ENCODE measurements at places on chromosomes 2 and 18.

DNA sequence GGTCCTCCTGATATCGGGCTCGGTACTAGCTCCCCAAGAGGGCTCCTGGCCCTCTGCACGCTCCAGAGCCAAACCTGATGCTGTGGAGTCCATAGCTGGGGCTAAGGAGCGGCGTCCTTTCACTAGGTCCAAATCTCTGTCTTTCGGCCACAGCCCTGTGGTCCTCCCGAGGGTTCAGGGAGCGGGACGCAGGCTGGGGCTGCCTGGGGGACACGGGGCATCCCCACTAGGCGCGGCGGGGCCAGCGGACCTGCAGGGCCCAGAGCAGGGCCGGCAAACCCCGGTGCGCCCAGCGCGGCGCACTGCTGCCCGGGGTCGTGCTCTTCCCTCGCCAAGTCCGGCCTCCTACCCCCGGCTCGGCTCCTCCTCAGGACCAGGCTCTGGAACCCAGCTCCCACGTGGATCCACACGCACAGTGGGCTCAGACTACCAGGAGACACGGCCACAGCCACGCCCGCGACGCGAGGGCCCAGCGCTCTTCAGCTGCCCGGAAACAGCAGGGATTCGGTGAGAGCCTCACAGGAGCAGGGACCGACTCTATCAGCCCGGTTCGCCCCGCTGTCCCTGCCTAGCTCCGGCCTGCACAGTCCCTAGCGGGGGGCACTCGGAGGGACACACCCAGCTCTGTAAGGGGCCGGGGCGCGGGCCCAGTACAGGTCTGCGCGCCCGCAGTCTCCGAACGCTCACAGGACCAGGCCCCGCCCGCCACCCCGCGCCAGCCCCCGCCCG is 593 bp downstream of the ZNF514 start:
- DNase-seq, result peak; percentile 61

GRCh38 chr2:205636549-205637319 is 45.6 kb upstream of the NRP2 start:
- no peak for DNase-seq

DNA sequence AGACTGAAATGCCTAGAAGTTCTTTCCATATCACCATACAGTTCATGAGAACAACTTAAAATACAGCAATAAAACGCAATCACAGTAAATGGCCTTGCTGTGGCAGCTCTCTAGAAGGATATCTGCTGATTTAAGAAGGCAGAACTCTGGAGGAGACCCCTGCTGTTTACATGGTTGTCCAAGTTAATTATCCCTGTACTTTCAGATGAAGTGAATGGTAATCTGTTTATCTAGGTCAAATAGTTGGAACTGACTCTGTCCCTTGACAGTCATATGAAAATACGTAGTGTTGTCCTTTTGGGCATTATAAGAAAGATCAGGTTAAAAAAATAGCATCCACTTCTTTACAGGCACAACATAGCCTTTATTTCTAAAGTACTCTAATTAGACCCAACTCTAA is 115.6 kb downstream of the COLEC12 start:
- no peak for DNase-seq

GRCh38 chr2:174568425-174568824 is 29.2 kb downstream of the WIPF1 start:
- DNase-seq, result no peak

- no peak for DNase-seq
Observed at GRCh38 chr2:164504253-164504652, 117.0 kb downstream of the GRB14 start.

- no peak for DNase-seq
Observed at GRCh38 chr2:192124571-192124970, 70.2 kb downstream of the TMEFF2 start.

GRCh38 chr2:9494081-9494480 is 19.7 kb downstream of the IAH1 start:
- no peak for DNase-seq

- DNase-seq, result no peak
Observed at GRCh38 chr2:169672406-169672805, 21.8 kb downstream of the CFAP210 start.

- no peak for DNase-seq
Observed at GRCh38 chr2:129796801-129797488, 182.5 kb upstream of the RAB6C start.

DNA sequence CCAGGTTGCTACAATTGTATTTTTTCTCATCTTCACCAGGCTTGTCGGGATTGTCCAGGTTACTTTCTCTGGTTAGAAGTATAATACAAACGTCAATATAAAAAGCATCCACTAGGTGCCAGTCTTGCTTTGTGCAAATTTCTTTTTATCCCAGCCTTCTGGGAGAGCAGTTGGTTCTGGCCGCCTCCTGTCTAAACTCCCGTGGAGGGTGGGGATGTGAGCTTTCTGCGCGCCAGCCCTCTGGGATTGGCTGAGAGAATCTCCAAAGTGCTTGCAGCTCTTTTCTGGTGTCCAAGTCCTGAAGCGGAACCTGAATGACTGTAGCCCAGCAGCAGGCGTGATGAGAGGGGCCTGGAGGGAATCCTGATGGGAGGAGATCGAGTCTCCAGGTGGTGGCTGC is 22.4 kb upstream of the TOGARAM2 start:
- DNase-seq, result peak; percentile 31

GRCh38 chr2:236776695-236777251 is 207.1 kb downstream of the ACKR3 start:
- DNase-seq, result no peak

DNA sequence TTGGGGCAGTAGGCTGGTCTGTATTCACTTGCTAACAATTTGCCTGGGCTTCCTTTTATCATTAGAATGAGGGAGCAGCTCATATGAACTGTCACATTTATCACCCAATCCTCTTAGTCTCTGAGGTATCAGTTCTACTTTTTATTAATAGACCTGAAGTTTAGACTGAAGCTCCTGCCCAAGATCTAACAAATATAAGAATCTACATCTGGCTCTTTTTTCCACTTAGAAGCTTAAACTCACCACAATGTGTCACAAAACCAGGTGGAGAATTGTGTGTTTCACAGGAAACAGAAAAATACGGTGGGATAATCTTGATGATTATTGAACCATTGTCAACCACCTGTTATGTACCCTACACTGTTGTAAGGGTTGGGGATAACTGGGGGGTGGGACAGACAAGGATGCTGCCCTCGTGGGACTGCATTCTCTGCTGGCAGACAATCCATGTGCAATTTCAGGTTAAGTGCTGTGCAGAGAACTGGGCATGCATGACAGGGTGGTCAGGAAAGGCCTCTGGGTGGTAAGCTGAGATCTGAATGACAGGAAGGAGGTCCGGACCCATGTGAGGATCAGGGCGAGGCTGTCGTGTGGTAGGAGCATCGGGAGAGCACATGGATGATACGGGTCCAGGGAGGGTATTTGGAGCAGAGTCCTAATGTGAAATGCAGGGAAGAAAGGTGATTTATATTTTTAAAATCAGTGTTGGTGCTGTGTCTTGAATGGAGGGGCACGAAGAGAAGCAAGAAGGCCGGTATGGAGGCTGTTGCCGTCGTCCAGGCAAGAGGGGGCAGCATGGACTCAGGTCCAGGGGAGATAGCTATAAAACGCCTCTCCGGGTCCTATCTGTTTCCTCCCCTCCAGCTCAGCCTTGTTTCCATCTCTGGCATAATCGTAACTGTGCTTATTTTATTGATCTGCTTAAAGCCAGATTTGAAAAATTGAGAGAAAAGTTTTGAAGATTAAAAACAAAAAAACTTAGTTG is 17.6 kb downstream of the MYL12B start:
- DNase-seq, result peak; percentile 54

DNA sequence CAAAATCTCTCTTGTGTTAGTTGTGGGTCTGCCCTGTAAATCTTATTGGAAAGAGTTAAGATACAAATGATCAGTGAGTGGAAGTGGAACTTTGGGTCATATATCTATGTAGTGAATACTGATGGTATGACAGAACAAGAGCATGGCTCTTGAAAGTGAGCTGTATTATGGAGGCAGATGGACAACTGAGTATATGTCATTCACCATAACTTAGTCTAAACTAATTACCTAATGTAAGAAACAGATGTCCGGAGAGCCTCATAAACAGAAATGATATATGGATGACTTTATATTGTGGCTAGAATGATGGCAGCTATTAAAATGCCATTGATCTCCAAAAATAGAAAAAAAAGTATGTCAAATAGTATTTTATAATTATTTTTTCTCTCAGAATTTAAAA is 72.4 kb downstream of the FASTKD2 start:
- DNase-seq, result no peak

DNA sequence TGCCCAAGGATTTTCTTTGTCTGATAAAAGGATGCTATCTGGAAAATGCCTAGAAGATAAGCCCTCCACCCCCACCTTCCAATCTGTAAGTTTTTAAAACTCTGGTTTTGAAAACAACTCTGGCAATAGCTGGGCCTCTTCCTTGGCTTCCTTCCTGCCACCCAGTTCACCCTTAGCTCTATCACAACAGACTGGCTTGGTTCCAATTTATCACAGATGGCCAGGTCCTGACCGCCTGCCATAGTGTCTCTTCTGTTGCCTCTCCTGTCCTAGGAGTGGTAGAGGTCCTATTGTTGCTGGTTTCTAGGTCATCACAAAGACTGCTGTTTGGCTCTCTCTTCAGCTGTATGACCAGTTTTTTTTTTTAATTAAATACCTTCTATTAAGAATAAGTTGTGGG is 1727.9 kb upstream of the SLC39A10 start:
- no peak for DNase-seq

DNA sequence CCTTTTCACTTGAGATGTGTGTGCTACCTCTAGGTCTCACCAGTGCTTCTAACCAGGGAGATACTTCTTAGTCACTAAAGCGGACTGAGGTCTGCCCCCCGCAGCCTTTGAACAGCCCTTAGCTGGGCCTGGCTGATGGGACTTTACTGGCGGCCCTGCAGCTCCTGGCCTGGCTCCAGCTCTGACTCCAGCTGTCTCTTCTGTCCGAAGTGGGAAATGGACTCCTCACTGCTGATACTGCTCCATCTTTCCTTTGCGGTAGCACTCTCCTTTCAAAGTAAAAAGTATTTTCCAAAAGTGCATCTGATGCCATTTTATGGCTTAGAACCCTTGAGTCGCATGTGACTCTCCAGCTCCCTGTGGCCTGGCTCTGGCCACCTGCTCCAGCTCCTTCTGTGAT is 64.5 kb downstream of the ATP9B start:
- DNase-seq, result no peak

- peak; percentile 69 for DNase-seq
Observed at GRCh38 chr2:118055512-118056164, 32.6 kb upstream of the INSIG2 start.

- DNase-seq, result no peak
Observed at GRCh38 chr2:44560941-44561340, 199.2 kb downstream of the CAMKMT start.

DNA sequence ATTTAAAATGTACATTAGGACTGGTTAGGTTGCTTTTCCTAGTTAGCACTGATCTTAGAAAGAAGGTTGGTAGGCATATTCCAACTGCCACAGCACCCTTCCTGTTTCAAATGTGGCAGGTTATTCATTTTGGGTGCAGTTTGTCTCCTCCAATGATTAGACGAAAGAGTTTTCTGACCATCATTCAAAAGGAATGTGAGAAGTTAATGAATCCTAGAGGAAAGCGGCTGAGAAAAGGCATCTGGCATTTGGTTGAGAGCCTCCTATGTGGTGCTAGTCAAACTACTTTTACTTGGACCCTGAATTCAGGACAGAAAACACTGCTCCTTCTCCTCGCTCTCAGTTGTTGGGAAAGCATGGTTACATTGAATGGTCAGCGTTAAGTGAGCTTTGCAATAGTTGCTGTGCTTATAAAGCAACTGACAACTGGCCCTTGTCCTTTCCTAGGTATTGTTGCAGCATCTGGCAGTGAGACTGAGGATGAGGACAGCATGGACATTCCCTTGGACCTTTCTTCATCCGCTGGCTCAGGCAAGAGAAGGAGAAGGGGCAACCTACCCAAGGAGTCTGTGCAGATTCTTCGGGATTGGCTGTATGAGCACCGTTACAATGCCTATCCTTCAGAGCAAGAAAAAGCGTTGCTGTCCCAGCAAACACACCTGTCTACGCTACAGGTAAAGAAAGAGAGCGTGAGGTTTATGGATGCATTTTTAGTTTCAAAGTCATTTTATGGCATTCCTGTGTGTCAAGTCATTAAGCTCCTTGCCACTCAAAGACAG is 6.1 kb downstream of the TGIF1 start:
- no peak for DNase-seq

- DNase-seq, result no peak
Observed at GRCh38 chr2:37625796-37626571, 45.5 kb downstream of the CDC42EP3 start.

GRCh38 chr2:165610591-165611029 is 141.1 kb downstream of the CSRNP3 start:
- no peak for DNase-seq

- DNase-seq, result no peak
Observed at GRCh38 chr18:55637204-55637603, 49.2 kb upstream of the TCF4 start.

- no peak for DNase-seq
Observed at GRCh38 chr2:234555161-234555560, 58.3 kb upstream of the ARL4C start.

DNA sequence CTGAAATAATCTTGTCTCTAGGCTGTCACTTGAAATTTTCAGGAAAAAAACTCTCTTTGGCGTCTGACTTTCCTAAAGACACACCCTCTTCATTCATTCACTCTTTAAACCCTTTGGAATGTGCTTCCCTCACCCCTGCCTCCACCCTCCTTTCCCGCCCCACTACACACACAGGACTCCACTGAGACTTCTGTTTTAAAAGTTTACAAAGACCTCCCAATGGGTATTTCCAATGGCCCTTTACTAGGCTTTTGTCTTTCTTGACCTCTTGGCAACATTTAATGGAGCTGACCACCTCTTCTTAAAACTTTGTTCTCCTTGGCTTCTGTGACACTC is 96.1 kb downstream of the RBMS1 start:
- DNase-seq, result no peak

DNA sequence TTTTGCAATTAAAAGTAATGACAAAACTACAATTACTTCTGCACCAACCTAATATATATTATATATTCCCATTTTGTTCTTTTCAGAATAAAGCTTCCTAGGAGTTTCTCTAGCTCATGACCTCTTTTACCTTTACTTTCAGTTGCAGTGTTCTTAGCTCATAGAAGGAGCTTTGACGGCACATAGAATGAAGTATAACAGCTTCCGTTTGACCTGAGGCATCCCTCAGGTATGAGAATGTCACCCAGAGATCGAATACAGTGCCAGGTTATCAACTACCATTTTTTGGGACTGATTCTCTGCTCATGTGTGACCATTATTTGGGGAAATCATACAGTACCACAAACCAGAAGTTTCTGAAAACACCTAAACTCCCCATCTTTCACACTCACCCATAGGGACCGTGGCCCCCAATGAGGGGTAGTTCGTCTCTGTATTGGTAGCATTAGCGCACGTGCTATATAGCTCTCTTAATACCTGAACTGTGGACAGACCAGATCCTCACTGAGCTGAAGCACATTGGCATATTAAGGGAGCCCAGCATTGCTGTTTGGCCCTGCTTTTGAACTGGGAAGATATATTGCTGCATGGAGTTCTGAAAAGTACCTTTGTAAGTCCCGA is 123.0 kb downstream of the SPTBN1 start:
- no peak for DNase-seq
